Right renal cortex interstitium (tissue), 3 donors: ENCODE measurements at places on chromosomes 6 and 20.

DNA sequence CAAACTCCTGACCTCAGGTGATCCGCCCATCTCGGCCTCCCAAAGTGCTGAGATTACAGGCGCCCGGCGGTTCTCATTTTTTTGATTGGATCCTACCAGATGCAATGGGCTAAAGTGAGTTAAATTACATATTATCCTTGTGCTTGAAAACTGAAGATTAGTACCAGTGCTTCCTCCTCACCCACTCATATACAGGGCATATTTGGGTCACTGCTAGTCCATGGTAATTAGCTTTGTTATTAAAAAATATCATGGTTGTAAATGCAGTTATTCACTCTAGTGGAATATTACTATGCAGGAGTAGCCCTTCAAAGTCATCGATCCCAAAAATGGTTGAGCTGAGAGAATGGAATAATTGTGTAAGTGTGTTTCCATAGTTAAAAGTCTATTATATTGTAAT is 26.5 kb downstream of the ZNF292 start:
- no peak for DNase-seq

- no peak for DNase-seq
Measured at GRCh38 chr20:57598060-57598459, 22.2 kb downstream of the ZBP1 start.

GRCh38 chr20:10430000-10430466 is 4.0 kb downstream of the MKKS start:
- DNase-seq: no peak

- DNase-seq: no peak
Measured at GRCh38 chr6:10521104-10521808, at the start of gene GCNT2. Gene GCNT2, plus strand, starts transcription at chr6:10521351. Its CDS starts 7,561 bp downstream, at chr6:10528912.

DNA sequence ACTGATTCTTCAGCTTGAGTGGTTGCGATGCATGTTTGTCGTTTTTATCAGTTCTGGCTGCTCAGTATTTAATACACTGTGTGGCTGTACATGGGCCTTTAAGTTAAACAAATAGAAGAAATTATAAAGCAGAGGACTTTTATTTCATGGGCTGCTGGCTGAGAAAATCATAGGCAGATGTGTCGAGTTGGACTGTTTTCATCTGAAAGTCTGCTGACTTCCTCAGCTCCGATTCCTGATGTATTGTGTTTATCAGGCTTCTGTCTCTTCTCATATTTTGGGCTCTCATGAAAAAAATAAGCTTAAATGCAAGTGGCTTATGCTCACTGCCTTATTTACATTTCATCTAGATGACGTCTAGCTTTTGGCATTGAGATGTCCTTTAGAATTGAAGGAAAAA is 129.5 kb upstream of the GGTLC1 start:
- DNase-seq: no peak

GRCh38 chr20:41329435-41330342 is 10.9 kb upstream of the LPIN3 start:
- DNase-seq: no peak

DNA sequence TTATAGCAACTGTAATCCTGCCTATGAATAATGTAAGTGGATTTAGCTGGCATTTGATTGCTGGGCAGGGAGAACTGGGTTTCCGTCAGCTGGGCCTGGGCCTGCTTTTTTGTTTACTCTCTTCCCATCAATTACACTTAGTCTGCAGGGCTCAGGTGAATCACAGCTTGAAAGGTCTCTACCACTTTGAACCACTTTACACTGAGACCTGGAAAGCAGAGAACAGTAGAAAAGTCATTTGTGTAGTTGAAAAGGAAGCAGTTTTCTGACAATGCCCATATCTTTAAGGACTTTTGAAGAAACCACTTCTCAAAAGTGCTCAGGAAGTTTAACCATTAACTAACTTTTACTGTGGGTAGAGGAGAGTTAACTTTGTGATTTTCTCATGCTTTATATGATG is 315.4 kb upstream of the SASH1 start:
- no peak for DNase-seq

DNA sequence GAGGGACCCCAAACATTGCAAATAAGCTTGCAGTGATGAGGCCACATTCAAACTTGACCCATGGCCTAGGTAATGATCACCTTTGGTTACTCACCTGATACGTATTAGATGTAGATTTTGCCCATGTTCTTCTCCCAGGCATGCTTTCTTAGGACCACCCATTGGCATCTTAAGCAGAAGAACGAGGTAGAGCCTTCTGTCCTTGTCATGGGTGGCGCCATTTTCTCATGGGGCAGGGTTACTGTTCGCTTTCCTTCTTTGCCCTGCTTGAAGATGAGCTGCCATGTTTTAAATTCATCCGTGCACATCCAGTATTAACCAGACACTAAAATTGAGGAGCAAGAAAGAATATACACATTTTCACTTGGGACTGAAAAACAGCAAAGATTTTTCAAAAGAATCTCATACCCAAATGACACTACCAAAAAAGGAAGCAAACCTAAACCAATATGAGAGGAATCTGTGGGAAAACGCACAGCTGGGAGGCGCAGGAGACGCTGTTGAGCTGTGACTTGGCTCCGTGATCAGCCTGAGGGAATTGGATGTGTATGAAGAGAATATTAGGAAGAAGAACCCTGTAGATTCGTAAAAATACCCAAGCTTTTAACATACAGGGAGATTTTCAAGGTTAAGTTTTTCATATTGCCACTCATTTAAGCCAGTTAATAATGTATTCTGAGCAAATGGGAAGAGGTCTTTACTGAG is 36.6 kb downstream of the GMPR start:
- no peak for DNase-seq

GRCh38 chr6:48658915-48659314 is 547.9 kb upstream of the PTCHD4 start:
- no peak for DNase-seq

GRCh38 chr6:87342829-87343228 is 1.8 kb upstream of the C6orf163 start:
- no peak for DNase-seq

- no peak for DNase-seq
Measured at GRCh38 chr20:59137532-59137931, 26.1 kb upstream of the ZNF831 start.

DNA sequence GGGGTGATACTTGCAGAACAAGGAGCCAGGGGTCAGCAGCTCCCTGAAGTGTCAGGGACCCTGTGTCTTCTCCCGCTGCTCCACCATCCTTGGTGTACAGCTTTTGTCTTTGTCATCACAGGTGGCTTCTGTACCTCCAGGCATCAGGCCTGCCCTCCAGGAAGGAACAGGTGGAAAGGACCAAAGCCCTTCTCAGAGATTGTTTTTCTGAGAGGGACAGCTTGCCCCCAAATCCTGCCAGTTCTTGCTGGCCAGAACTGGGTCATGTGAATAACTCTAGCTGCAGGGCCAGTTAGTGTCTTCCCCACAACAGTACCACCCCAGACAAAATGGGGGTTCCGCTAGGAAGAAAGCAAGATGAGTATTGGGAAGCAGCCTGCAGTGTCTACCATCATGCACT is 31.4 kb downstream of the SNPH start:
- DNase-seq: no peak

DNA sequence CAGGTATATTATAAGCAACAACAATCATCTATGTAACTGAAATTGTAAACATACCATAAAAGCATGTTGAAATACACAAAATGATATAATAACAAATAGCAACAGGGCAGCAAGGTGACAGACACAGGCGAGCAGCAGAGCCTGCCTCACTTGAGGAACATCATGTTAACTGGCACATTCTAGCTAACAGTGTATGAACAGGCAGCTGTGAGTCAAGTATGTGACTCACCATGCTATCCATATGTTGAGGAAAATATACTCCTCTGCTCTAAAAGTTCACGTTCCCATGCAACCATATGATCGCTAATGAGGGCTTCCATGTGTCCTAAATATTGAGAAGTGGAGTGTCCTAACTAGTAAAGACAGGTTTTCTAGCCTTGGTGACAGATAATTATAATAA is 18.4 kb downstream of the SERAC1 start:
- DNase-seq: no peak

- DNase-seq: no peak
Measured at GRCh38 chr6:79608334-79609224, 22.6 kb upstream of the SH3BGRL2 start.

DNA sequence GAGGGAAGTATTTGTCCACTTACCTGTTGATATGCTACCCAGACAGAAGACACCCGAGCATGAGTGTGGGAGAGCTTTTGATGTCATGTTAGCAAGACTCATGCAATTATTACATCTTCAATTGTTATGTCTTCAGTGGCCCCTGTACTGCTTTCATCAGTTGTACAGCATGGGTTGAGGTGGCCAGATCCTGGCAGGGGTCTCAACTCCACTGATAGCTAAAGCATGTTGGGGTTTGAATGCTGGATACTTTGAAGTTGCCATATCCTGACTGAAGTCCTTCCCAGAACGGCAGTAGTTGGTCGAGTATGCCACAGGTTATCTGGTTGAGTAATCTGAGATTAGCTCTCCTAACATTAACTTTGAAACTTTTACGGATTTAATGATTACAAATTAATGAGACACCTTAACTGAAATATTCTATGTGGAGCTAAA is 46.7 kb downstream of the LRRN4 start:
- no peak for DNase-seq

DNA sequence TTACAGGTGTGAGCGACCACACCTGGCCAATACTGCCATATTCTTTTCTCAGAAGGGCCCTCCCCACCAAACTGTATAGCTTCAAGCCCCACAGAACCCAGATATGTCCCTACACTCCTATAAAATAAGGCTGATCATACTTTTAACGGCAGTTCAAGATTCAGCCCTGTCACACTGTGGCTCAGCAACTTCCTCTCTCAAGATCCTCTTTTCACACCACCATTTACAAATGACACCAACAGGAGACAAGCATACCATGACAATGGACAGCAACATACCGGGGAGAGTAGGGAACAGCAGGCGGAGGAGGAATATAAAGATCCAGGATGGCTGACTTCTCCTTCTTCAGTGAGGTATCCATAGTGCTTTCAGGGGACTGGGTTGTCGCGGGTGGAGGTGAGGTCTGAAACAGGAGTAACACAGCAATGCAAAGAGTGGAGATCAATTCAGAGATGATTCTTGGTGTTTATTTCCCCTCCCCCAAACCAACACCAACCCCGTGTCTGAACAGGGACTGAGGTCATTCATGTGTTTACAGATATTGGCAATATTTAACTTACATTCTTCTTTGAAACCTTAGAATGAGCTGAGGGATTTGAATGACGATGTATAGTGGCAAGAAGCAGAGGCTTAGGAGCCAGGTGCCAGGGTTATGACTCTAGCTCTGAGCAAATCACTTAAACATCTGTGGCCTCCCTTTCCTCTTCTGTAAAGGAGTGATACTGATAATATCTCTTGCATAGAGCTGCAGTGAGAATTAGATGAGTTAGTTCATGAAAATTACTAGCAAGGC is 57.6 kb upstream of the IPCEF1 start:
- no peak for DNase-seq

- no peak for DNase-seq
Measured at GRCh38 chr6:40988634-40989033, 50.4 kb downstream of the UNC5CL start.

GRCh38 chr20:58642441-58642840 is 8.6 kb upstream of the STX16 start:
- no peak for DNase-seq

- no peak for DNase-seq
Measured at GRCh38 chr6:125733516-125734300, 15.7 kb upstream of the HEY2 start.

GRCh38 chr6:25223490-25223991 is 55.6 kb upstream of the CARMIL1 start:
- peak; percentile 33 for DNase-seq
